ENCODE measurements at places on chromosomes 12 and 14.

GRCh38 chr14:67365476-67365875 is 5.3 kb downstream of the EIF2S1 start:
- DNase-seq: no peak

DNA sequence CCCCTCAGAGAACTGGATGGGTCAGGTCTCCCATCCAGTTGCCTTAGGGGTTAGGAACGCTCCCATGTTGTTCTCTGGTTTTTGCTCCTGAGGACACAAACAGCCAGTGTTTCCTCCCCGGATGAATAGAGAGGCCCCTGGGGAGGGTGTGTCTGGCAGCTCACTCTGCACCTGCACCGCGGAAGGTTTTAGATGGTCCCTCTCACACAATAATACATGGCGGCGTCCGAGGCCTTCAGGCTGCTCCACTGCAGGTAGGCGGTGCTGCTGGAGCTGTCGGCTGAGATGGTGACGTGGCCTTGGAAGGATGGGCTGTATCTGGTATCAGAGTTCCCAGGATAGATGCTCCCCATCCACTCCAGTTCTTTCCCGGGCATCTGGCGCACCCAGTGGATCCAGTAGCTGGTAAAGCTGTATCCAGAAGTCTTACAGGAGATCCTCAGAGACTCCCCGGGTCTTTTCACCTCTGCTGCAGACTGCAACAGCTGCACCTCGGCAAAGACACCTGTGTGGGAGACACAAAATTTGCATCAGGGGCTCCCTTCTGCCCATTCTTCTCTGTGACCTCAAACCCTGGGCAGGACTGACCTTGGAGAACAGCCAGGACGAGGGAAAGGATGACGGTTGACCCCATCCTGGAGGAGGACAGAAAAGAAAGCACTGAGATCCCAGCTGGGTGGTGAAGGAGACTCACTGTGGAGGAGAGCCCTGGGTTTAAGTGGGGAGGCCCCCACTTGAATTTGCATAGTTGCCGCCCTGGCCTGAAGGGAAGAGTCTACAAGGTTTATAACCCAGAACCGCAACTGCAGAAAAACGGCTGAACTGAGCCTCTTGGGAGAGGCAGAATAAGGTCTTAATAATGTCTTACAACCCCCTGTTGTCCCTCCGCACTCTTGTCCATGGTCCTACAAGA is 1324.8 kb downstream of the TMEM121 start:
- DNase-seq: no peak

DNA sequence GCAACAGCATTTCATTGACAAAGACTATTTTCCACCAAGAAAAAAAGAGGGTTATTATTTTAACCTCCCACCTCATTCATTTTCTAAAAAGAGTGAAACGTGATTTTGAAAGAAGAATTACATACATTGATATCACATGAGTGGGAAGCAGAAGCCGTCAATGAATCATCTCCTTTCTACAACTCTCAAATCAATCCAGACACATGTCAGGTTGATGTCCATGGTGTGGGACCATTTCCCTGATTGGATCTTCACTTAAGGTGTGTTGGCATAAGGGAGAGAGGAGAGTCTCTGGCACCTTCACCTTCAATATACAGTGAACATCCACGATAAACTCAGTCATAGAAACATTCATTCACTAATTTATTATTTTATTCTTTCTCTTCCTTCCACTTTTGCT is 1095.1 kb downstream of the BCL11B start:
- DNase-seq: no peak

DNA sequence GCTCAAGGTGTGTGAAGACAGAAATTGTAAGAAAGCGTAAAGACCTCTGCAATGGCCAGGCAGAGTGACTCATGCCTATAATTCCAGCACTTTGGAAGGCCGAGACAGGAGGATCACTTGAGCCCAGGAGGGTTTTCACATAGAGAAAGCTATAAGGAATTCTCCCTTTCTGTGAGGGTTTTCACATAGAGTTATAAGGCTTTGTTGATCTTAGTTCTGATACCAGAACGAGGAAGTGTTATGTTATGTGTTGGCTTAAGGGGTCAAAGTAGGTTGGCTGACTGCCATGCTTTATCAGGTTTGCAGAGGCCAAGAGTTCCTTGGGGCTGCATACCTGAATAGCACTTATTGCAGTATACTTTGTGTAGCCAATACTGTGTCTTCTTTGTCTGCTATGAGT is 139.1 kb downstream of the ERC1 start:
- no peak for DNase-seq

- DNase-seq: no peak
These were observed 7.8 kb upstream of the PLXNC1 start for GRCh38 chr12:94140556-94140955.

GRCh38 chr14:25896777-25897176 is 701.1 kb downstream of the NOVA1 start:
- DNase-seq: no peak

GRCh38 chr12:51383269-51383905 is 7.8 kb downstream of the GALNT6 start:
- no peak for DNase-seq

- no peak for DNase-seq
These were observed 8.2 kb upstream of the HOXC6 start for GRCh38 chr12:54019924-54020590.

DNA sequence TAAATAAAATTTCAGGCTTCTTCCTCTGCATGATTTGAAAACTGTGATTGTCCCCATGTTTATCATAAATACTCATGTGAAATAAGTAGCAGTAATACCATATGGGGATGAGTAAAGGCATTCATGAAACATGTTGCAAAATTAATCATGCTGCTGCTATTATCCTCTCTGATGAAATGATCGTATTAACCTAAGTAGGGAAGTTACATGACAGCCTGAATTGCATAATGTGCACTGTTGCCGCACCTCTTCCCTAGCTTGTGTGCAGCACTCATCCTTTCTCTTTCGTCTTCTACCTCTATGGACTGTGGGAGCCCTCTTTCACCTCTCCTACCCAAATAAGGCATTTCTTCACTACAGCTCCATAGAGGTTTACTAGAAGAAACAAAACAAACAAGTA is 367.6 kb downstream of the SOX5 start:
- no peak for DNase-seq

DNA sequence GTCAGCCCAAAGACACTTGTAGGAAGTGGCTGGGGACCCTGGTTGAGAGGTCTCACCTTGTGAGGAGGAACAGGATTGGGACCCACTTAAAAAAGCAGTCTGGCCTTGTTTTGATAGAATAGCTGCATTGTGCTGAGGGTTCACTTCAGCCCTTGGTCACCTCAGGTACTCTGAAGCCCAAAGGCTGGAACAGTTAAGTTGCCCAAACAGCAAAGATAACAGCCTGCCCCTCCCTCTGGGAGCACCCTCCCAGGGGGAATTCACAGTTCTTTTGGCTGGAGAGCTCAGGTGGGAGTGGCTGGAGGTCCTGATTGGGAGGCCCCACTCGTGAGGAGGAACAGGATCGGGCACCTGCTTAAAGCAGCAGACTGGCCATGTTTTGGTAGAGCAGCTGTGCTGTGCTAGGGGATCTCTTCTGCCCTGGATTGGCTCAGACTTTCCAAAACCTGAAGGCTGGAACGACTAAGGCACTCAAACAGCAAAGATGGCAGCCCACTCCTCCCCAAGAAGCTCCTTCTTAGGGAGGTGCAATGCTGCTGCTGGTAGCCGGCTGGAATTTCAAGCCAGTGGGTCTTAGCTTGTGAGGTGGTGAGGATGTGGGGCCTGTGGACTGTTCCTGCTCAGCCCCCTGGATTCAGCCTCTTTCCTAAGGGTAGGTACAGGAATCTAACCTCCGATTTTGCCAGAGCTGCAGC is 143.8 kb upstream of the SLC38A2 start:
- no peak for DNase-seq

GRCh38 chr14:56310643-56311042 is 192.4 kb downstream of the PELI2 start:
- DNase-seq: no peak

DNA sequence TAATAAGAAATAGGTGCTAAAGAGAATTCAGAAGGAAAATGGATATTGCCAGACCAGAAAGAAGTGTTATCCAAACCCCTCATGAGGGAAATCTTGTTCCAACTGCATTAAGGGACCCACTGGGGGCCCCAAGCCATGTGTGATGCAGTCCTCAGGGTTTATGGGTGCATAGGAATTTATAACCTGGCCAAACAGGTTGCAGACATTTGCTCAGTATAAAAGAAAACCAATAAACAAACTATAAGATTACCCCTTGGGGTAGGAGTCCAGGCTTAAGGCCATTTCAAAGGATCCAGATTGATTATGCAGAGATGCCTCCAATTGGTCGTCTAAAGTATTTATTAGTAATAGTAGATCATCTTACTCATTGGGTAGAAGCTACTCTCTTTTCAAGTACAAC is 240.9 kb upstream of the DIO3 start:
- no peak for DNase-seq

- DNase-seq: no peak
These were observed 12.2 kb downstream of the CHURC1 start for GRCh38 chr14:64926398-64926995.

- peak; percentile 72 for DNase-seq
These were observed 1.3 kb downstream of the GPR137C start for GRCh38 chr14:52553671-52554575.

GRCh38 chr14:87088588-87088987 is 904.4 kb downstream of the GALC start:
- DNase-seq: no peak

DNA sequence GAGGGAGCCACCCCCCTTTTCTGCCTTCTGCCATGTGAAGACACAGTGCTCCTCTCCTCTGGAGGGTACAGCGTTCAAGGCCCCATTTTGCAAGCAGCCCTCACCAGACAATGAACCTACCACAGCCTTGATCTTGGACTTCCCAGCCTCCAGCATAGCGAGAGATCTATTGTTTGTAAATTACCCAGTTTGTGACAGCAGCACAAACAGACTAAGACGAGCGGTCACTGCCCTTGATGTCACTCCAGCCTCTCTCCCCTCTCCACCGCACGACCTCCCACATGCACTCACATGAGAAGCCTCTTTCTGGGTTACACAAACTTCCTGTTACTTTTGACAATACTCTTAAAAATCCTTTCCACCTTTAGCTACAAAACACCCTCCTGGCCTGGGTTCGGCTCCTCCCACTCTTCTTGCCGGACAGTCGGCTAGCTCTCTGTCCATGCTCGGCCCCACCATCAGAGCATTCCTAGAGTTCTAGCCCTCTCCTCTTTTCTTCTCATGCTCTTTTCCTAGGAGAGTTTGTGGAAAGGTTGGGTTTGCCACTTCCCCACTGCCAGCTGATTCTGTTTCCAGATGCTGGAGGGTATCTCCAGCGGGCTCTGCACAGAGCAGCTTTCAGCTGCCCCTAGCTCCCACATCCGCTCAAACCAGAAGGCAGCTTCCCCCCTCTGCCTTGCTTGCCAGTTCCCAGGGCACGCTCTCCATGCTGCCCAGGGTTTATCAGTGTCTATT is 124.3 kb downstream of the FOXN3 start:
- no peak for DNase-seq

- DNase-seq: no peak
These were observed 78.7 kb upstream of the CEP83 start for GRCh38 chr12:94538318-94538717.

- DNase-seq: no peak
These were observed 250.2 kb downstream of the GPHN start for GRCh38 chr14:66758031-66758613.

DNA sequence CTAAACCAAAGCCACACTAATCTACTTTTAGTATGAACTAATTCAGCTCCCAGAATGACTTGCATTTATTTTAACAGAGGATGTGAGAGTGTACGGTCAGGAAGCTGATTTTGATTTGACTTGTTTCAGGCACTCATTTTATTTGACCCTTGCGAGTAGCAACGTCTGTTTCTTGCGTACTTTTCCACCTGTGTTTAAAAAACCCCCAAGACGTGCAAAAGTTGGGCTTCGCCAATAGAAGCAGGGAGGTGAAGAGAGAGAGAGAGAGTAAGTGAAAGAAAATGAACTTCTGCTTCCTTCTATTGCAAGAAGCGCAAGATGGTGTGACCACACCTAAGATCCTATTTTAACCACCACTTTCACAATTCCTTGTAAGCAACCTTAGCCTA is 6.7 kb upstream of the SLC15A4 start:
- DNase-seq: no peak

DNA sequence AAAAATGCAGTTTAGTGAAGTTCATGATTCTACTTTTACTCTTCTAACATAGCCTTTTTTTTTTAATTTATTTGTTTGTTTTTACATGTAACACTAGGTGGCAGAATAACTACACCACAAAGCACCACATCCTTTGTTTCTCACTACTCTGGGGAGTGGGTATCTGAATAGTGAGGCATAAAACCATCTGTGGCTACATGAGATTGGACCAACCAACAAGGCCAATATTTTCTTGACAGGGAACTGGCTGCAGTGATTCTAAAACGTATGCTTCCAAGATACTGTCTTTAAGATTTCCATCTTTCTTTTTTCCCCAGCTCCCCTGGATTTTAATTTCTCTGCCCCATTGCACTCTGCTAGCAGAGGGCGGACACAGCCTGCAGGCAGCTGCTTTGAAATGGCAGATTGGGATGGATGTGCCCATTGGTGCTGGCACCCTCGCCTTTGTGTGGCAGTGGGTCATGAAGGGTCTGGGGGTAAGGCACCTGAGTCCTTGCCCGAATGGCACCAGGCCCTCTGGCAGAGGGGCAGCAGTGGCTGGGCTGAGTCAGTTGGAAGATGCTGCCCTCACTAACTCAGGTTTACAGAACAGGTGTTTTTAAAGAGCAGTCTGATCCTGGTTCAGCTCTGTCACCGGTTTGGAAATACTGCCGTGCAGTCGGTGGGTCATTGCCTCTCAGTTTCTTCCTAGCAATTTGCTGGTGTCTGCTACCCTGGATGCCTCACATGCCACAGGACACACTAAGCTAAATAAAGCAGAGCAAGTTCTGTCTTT is 429.1 kb downstream of the RAD51B start:
- peak; percentile 75 for DNase-seq

DNA sequence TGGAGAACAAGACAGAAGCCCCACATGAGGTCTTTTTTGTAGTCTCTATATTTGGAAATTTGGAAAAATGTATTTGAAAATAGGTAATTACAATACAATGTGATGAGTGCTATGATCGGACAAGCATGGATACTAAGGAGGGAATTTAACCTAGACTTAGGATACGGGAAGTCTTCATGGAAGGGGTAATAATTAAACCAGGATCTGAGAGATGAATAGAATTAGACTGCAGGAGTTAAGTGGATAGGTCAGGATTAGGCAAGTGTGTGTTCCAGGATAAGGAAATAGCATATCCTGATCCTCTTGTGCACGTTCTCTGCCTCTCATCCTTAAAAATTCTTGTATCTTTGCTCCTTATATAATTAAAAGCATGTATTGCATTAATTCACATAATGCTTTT is 223.3 kb upstream of the PRICKLE1 start:
- no peak for DNase-seq

- DNase-seq: no peak
These were observed 32.8 kb downstream of the RBM19 start for GRCh38 chr12:113933201-113933786.

DNA sequence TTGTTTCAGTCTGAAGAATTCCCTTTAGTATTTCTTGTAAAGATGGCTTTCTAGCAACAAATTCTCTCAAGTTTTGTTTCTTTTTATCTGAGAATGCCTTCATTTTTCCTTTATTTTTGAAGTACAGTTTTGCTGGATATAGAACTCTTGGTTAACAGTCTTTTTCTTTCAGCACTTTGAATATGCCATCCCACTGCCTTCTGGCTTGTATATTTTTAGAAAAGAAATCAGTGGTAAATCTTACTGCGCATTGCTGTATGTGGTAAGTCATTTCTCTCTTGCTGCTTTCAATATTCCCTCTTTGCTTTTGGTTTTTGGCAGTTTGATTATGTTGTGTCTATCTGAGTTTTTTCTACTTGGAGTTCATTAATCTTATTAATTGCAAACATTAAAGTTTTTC is 16.8 kb upstream of the PPM1A start:
- DNase-seq: no peak

- peak; percentile 22 for DNase-seq
These were observed 3.7 kb upstream of the FERMT2 start for GRCh38 chr14:52954346-52955214.

GRCh38 chr12:30016540-30017055 is 232.9 kb upstream of the TMTC1 start:
- DNase-seq: no peak

Measured in SK-N-MC (cell line).